ENCODE measurements at places on chromosomes 2 and 18.

- no peak for DNase-seq
Observed at GRCh38 chr2:84243788-84244733, 215.0 kb downstream of the SUCLG1 start.

GRCh38 chr18:7414459-7414858 is 152.7 kb upstream of the PTPRM start:
- DNase-seq, result no peak

GRCh38 chr2:111225856-111226255 is 105.1 kb downstream of the BCL2L11 start:
- DNase-seq, result no peak

DNA sequence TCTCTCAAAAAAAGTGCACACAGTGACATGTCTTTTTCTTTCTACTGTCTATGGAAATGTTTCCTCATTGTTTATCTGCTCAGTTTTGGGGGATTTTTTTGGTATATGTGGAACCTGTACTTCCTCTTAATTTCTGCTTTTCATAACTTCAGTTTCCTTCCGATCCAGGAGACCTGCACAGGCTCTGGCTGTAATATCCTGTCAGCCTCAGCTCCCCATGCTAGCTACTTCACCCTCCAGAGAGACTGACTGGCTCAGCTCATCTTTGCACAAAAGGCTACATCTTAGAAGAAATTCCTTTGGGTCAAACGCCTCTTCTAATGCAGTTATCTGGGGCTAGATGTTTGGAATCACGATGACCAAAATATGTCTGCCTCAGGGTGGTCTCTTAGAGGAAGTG is 378.4 kb downstream of the RND3 start:
- DNase-seq, result no peak

- DNase-seq, result no peak
Observed at GRCh38 chr2:54945391-54946219, 104.6 kb downstream of the RTN4 start.
